ENCODE measurements at places on chromosomes 1 and 21.
A peak's percentile ranks its signal among the peaks of the same experiment; 100 is the strongest.

DNA sequence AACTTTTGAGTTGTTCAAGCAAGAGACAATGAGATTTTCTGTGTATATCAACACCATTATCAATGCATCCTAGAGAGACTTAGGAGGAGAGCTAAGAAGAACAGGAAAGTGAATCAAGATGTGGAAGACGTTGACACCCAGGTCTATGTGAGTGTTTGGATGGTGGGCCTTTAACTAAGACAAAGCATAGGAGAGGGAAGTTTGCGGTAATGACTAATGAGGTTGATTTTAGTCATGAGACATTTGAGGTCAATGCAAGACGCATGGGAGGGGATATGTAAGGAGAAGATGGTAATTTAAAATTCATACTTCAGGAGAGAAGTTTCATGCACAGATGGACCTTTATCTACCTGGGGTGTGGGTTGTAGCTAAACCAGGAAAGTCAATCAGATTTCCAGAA lies 269.6 kb downstream of the VAV3 start:
- peak; percentile 44 for DNase-seq

- DNase-seq = no peak
These were observed 7.3 kb upstream of the CMPK1 start for GRCh38 chr1:47326271-47326670.

DNA sequence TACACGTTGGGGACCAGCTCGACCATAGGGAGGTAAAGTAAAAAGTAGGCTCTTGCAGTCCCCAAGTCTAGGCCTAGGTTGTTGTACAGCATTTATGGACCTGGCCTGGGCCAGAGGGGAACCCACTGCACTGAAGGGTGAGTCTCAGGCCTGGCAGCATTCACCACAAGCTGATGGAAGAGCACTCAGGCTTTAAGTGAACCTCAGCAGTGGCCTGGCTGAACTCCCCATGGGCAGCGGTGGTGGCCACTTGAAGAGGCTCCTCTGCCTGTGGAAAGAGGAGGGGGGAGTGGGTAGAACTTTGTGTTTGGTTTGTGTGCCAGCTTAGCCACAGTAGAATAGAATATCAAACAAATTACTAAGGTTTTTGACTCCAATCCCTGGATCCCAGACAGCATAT lies 176.2 kb upstream of the PRMT6 start:
- no peak for DNase-seq

- DNase-seq = no peak
These were observed 24.1 kb upstream of the TTF2 start for GRCh38 chr1:117036018-117036461.

DNA sequence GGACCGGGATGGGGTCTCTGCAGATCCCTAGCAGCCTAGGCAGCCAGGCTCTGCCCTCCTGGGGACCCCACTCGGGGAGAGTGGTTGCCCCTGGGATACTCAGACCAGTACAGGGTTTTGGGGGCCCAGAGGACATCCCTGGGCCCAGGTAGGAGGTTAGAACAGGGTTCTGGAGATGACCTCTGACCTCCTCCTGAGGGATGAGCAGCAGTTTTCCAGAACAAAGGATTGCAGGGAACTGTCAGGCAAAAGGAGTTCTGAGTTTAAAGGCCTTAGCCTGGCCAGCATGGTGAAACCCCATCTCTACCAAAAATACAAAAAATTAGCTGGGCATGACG lies 20.4 kb upstream of the VPS13D start:
- DNase-seq = no peak

- no peak for DNase-seq
These were observed 4.4 kb downstream of the TMEM200B start for GRCh38 chr1:29119121-29119929.

- DNase-seq = no peak
These were observed at the start of gene AIRE for GRCh38 chr21:44285138-44285992. Gene AIRE, plus strand, starts transcription at chr21:44285876. Its CDS starts 131 bp downstream, at chr21:44286007.

DNA sequence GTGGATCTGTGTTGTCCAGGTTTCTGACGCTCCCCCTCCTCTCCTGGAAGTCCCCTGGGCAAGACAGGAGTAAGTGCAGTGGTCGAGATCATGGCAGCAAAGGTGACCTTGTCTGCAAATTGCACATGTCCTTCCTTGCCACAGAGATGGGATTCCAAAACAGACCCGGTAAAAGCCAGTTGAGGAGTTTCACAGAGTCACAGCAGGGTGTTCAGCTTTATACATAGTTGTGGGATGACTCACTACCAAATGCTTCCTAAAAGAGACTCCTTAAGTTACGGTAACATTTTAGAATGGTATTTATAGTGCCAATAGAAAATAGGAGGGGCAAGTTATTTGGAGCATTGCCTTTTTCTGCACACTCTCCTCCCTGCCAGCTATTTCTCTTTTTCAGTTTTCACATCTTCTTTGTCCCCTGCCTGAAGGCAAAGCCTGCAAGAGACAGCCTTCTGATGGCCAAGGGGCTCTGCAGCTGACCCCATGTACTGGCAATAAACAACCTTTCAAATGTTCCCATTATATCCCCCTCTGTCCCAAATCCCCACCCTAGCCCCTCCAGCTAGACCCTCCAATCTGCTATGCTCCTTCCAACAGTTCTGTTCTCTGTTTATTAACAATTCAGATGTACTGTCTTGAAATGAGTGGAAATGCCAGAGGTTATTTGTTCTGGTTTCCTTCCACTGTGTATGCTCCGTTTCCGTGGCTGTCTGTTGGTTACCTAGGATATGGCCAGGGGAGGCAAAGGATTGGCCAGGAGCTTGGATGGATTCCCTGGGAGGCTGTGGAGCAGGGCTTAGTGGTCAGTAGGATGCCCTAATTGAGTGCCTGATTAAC lies 115.0 kb downstream of the TGFB2 start:
- peak; percentile 99 for DNase-seq

DNA sequence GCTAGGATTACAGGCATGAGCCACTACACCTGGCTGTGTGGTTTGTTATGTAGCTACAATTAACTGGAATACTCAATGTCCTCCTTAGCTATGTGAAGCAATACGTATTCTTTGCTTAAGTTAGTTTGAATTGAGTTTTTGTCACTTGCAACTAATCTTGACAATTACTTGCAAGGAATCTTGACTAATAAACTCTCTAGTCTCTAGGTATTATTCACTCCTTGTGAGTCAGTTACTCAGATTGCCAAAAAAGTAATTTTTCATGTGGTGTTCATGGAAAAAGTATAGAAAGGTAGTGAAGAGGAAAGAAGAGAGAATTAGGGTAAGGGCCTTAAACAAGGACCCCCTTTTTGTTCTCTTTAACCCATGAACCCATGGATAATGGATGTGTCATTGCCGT lies 7.6 kb upstream of the SNX27 start:
- no peak for DNase-seq

- no peak for DNase-seq
These were observed 23.4 kb upstream of the ARF1 start for GRCh38 chr1:228058949-228059633.

All from A172 (cell line).